ENCODE measurements at places on chromosomes 12 and 14.
A peak's percentile ranks its signal among the peaks of the same experiment; 100 is the strongest.

GRCh38 chr12:67107751-67108269, 161.3 kb upstream of the CAND1 start:
- no peak for DNase-seq

- no peak for DNase-seq
Measured at GRCh38 chr14:74710480-74710879, 2.4 kb downstream of the AREL1 start.

GRCh38 chr12:97386133-97386581, 76.4 kb upstream of the RMST start:
- no peak for DNase-seq

- peak; percentile 4 for DNase-seq
Measured at GRCh38 chr14:55807053-55807880, 227.3 kb downstream of the KTN1 start.

- DNase-seq: no peak
Measured at GRCh38 chr12:87234898-87235297, 794.3 kb downstream of the C12orf50 start.

DNA sequence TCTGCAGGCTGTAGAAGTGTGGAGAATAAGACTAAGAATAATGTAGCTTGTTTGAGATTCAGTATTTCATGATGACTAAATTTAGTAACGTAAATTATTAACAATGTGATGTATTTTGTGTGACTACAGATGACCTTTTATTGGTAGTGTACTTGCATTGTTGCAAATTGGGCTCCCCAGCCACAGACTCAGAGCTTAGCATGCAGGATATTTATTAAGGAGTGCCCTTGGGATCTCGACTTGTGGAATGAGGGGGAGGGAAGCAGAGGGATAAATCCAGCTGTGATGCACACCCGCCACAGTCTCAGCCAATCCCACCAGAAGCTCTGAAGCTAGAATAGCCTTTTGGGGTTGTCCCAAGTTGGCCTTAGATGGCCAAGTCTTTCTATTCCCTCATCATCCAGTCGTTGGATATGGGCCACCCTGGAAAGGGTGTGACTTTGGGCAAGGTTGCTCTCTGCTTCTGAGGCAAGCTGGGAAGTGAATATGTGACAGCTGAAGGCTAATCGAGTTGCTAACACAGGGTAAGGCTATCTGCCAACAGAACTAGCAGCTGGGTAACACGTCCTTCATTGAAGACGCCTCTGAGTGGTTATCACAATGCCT, 42.1 kb upstream of the USP44 start:
- DNase-seq: no peak

GRCh38 chr12:131860472-131861260, 32.5 kb downstream of the MMP17 start:
- DNase-seq: no peak

DNA sequence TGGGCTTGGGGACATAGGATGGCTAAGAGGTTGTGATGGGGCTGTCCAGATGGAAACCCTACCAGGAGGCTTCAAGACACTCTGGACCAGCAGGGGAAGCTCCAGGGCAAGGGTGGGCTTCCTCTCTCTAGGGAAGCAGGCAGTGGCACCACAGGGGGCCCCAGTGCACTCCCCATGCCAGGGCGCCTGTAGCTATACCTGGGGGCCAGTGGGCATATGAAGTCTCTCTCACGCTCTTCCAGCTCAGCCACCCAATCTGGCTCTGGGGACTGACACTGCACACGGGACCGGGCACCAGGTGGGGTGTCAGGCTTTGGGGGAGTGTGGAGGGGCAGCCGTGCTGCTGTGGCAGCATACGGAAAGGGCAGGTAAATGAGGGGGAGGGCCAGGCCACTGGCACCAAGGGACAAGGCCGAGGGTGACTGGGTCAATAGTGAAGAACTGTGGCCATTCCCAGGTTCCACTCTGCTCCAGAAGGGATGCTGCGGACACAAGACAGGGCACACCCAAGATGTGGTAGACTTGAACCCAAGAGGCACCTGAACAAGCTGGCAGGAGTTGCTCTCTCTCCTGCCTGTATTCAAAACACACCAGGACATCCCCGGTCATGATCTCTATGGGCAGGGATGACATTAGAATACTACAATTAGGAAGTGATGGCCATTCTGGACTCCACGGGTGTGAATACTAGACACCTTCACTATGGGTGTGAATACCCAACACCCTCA, 27.5 kb downstream of the RFLNA start:
- DNase-seq: no peak

- no peak for DNase-seq
Measured at GRCh38 chr14:68596701-68597100, 196.2 kb downstream of the ZFP36L1 start.

DNA sequence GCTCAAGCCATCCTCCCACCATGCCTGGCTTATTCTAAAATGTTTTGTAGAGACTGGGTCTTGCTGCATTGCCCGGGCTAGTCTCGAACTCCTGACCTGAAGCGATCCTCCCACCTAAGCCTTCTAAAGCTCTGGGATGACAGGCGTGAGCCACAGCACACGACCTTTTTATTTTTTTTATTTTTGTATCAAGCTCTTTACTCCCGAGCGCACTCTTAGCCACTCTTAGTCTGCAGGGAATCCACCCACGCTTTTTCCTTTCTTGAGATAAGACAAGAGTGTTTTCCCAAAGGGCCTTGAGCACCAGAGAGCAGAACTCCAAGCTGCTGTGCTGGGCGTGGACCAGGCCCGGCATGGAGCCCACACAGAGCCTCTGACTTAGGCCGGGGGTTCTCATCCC, 23.4 kb downstream of the MAP1LC3B2 start:
- DNase-seq: no peak

- DNase-seq: no peak
Measured at GRCh38 chr12:22628228-22628627, 3.3 kb downstream of the ETNK1 start.

- DNase-seq: no peak
Measured at GRCh38 chr14:75366963-75367362, 60.9 kb upstream of the JDP2 start.

DNA sequence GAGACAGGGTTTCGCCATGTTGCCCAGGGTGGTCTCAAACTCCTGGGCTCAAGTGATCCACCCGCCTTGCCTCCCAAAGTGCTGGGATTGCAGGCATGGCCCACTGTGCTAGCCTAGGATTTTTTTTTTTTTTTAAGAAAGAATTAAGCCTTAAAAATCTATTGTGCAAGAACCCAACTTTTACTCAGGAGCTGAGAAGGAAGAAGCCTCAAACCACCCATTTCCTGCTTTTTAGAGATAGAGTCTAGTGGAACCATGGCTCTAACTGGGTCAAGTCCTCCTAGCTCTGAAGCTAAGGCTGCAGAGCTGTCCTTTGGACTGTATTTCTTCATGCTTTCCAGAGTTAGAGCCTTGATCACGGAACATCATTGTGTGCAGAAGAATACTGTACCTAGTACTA, 1.3 kb upstream of the TSFM start:
- DNase-seq: no peak

- no peak for DNase-seq
Measured at GRCh38 chr12:39586816-39587215, 32.8 kb downstream of the ABCD2 start.

GRCh38 chr12:25781232-25781631, 177.2 kb upstream of the RASSF8 start:
- DNase-seq: no peak

- DNase-seq: no peak
Measured at GRCh38 chr12:2510045-2510444, 284.7 kb upstream of the FKBP4 start.
